ENCODE measurements at places on chromosomes 5 and 9.

GRCh38 chr5:58860680-58861079 is 277.8 kb downstream of the RAB3C start:
- no peak overlapping the region for H3K4me3 ChIP-seq
- H3K27ac ChIP-seq, result no peak overlapping the region

GRCh38 chr9:4289411-4290326 is 10.2 kb downstream of the GLIS3 start:
- H3K4me1 ChIP-seq, result peaks cover 5% of the 10 kb centered on the region
- no peak overlapping the region for H3K27ac ChIP-seq
- DNase-seq, result no peak
- H3K4me3 ChIP-seq, result no peak overlapping the region

GRCh38 chr5:125497651-125498050 is 751.2 kb upstream of the ZNF608 start:
- no peaks in the 10 kb centered on the region for H3K36me3 ChIP-seq
- no peak overlapping the region for H3K27ac ChIP-seq
- no peaks in the 10 kb centered on the region for H3K27me3 ChIP-seq
- no peak overlapping the region for H3K4me3 ChIP-seq

GRCh38 chr9:80163889-80164288 is 592.1 kb downstream of the TLE4 start:
- DNase-seq, result no peak
- no peaks in the 10 kb centered on the region for H3K36me3 ChIP-seq
- H3K4me3 ChIP-seq, result no peak overlapping the region
- H3K27me3 ChIP-seq, result no peaks in the 10 kb centered on the region

GRCh38 chr9:123061216-123061615 is 27.7 kb downstream of the GPR21 start:
- no peak overlapping the region for H3K4me3 ChIP-seq
- H3K27ac ChIP-seq, result no peak overlapping the region
- peaks cover 14% of the 10 kb centered on the region for H3K36me3 ChIP-seq
- no peaks in the 10 kb centered on the region for H3K4me1 ChIP-seq
- H3K27me3 ChIP-seq, result no peaks in the 10 kb centered on the region
- no peak for DNase-seq

GRCh38 chr9:73230251-73230650 is 78.6 kb downstream of the ANXA1 start:
- peaks cover 5% of the 10 kb centered on the region for H3K4me1 ChIP-seq
- no peak overlapping the region for H3K27ac ChIP-seq
- peaks cover 12% of the 10 kb centered on the region for H3K27me3 ChIP-seq
- H3K4me3 ChIP-seq, result no peak overlapping the region
- no peaks in the 10 kb centered on the region for H3K36me3 ChIP-seq

GRCh38 chr5:78887384-78888118 is 97.6 kb downstream of the ARSB start:
- no peak overlapping the region for H3K27ac ChIP-seq
- no peak for DNase-seq
- peaks cover 3% of the 10 kb centered on the region for H3K4me1 ChIP-seq
- no peaks in the 10 kb centered on the region for H3K27me3 ChIP-seq

- no peak overlapping the region for H3K4me3 ChIP-seq
- no peak overlapping the region for H3K27ac ChIP-seq
- H3K36me3 ChIP-seq, result no peaks in the 10 kb centered on the region
- H3K27me3 ChIP-seq, result no peaks in the 10 kb centered on the region
Measured at GRCh38 chr5:63743096-63743798, 219.0 kb downstream of the HTR1A start.

- no peaks in the 10 kb centered on the region for H3K36me3 ChIP-seq
- DNase-seq, result no peak
- H3K4me1 ChIP-seq, result no peaks in the 10 kb centered on the region
- no peaks in the 10 kb centered on the region for H3K27me3 ChIP-seq
Measured at GRCh38 chr5:30000231-30000630, 1193.3 kb upstream of the CDH6 start.

- H3K27me3 ChIP-seq, result no peaks in the 10 kb centered on the region
- H3K4me1 ChIP-seq, result no peaks in the 10 kb centered on the region
- DNase-seq, result no peak
- no peak overlapping the region for H3K4me3 ChIP-seq
- no peak overlapping the region for H3K27ac ChIP-seq
Measured at GRCh38 chr9:11868795-11869194, 824.4 kb upstream of the TYRP1 start.

DNA sequence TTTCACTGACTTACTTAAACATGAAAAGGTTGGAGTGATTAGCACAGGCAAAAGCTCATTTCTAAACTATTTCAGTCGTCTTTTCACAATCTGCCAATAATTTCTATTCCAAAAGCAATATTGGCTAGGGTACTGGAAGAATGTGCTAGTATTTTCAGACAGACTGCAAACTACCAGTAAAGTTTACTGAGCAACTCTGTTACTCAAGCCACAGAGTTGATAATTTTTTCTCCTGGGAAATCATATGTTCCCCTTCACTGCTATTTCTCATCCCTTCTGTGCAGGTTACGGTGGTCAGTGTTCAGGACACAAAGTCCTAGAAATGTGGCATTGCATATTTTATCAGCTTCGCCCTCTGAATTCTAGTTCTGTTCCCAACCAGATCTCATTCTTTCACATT is 343.3 kb upstream of the TNC start:
- DNase-seq, result no peak
- no peaks in the 10 kb centered on the region for H3K27me3 ChIP-seq
- H3K4me1 ChIP-seq, result no peaks in the 10 kb centered on the region
- no peak overlapping the region for H3K27ac ChIP-seq
- no peaks in the 10 kb centered on the region for H3K36me3 ChIP-seq
- H3K4me3 ChIP-seq, result no peak overlapping the region

DNA sequence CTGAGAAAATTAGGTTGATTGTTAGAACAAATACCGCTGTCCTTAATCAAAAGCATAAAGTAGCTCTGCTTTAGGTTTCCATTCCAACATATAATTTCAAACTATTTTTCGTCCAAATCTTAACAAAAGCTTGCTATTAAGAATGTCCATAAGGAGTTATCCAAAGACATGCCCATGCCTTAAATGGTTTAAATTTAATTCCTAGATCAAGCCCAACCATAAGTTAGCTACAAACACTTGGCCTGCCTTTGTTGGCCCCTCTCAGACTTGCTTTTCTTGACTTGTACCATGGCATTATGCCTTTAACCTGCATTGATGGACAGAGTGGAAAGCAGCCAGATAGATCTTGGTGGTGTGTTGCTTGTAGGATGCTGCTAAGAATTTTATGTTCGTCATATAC is 8.8 kb downstream of the GARNL3 start:
- no peaks in the 10 kb centered on the region for H3K4me1 ChIP-seq
- no peaks in the 10 kb centered on the region for H3K27me3 ChIP-seq
- H3K27ac ChIP-seq, result no peak overlapping the region

DNA sequence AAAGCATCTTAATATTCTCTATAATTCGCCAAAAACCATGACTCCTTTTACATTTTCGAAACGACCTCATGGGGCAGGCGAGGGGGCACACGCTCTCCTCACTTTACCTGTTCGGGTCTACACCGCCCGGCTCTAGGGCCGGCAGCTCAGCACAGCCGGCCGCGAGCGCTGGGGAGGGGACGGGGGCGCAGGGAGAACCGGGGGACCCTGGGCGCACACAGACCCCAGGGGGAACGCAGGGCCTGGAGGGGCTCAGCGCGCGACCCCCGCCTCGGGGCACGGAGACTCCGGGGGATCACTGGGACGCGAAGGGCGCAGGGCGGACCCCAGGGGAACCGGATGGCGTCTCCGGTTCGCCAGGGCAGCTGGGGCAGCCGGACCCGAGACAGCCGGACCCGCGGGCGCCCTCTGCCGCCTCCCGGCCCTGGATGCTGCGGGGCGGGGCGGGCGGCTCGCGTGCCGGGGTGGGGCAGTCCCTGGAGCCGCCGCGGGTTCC is at the start of gene AHRR:
AHRR (plus strand) TSS at position 485 of the 496 bp plus-strand sequence. CDS start 22,189 bp downstream, outside the sequence.
- H3K27ac ChIP-seq, result no peak within 1 kb of the TSS
- DNase-seq, result peak; percentile 68
- no peaks in the 10 kb centered on the region for H3K4me1 ChIP-seq
- peaks cover 64% of the 10 kb centered on the region for H3K27me3 ChIP-seq
- H3K4me3 ChIP-seq, result peak within 1 kb of the TSS; percentile 34

DNA sequence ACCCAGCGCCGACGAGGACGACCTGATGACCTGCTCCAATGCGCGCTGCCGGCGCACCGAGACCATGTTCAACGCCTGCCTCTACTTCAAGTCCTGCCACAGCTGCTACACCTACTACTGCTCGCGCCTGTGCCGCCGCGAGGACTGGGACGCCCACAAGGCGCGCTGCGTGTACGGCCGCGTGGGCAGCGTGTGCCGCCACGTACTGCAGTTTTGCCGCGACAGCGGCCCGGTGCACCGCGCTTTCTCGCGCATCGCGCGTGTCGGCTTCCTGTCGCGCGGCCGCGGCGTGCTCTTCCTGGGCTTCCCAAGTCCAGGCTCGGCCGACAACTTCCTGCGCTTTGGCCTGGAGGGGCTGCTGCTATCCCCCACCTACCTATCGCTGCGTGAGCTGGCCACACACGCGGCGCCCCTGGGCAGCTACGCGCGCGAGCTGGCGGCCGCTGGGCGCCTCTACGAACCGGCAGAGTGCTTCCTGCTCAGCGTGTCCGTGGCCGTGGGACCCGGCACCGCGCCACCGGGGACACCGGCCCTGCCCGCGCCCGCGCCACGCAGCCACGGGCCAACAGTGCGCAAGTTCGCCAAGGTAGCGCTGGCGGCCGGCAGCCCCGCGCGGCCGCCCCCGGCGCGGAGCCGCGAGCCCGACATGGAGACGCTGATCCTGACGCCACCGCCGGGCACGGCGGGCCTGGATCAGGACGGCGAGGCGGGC is 2.7 kb upstream of the PHPT1 start:
- no peak for DNase-seq
- H3K27ac ChIP-seq, result no peak overlapping the region
- no peaks in the 10 kb centered on the region for H3K27me3 ChIP-seq
- H3K36me3 ChIP-seq, result peaks cover 9% of the 10 kb centered on the region
- H3K4me1 ChIP-seq, result peaks cover 16% of the 10 kb centered on the region
- no peak overlapping the region for H3K4me3 ChIP-seq

- H3K4me1 ChIP-seq, result peaks cover 17% of the 10 kb centered on the region
- no peaks in the 10 kb centered on the region for H3K27me3 ChIP-seq
- no peak overlapping the region for H3K4me3 ChIP-seq
Measured at GRCh38 chr9:8835291-8835690, 1035.7 kb upstream of the DMAC1 start.

GRCh38 chr9:34998266-34998665 is 8.7 kb downstream of the DNAJB5 start:
- H3K4me3 ChIP-seq, result no peak overlapping the region
- peak overlapping the region; percentile 80 for H3K27ac ChIP-seq
- DNase-seq, result no peak
- H3K4me1 ChIP-seq, result peaks cover 43% of the 10 kb centered on the region
- H3K27me3 ChIP-seq, result no peaks in the 10 kb centered on the region
- peaks cover 6% of the 10 kb centered on the region for H3K36me3 ChIP-seq

DNA sequence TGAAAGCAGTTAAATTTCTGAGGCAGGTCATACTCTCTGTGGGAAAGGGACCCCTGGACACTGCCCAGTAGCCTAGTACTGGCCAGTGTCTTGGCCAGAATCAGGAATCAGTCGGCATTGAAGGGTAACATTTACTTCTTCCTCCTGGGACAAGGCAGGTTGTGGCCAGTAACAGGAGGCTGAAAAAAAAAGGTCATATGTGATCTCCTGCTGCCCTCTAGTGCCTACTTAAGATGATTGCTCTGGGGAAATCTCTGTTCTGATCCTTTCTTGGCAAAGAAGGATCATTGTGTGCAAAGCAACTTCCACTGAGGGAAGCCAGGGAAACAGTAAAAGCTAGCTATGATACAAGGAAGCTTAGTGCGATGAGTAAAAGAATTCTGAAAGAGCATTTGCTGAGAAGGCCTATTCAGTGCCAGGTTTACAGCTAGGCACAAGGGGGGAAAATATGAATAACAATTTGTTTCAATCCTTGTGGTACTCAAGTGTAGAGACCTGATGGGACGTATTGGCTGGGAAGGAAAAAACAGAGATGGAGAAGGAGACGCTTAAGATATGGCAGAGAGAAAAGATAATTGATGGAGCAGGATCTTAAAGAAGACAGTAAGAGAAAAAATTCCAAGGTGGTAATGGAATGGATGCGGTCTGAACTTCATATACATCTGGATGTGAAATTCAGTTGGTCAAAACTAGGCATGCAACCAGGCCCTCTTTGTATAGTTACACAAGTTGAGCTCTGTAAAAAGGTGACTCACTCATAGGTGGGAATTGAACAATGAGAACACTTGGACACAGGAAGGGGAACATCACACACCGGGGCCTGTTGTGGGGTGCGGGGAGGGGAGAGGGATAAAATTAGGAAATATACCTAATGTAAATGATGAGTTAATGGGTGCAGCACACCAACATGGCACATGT is 25.8 kb upstream of the TRIM32 start:
- H3K4me1 ChIP-seq, result no peaks in the 10 kb centered on the region
- H3K4me3 ChIP-seq, result no peak overlapping the region
- H3K36me3 ChIP-seq, result no peaks in the 10 kb centered on the region
- no peaks in the 10 kb centered on the region for H3K27me3 ChIP-seq
- peak; percentile 90 for DNase-seq
